Activated effector memory CD4-positive, alpha-beta T cell treated with Interleukin-2 at 50 U/mL for 16 hours (primary cell): ENCODE measurements at places on chromosomes 13 and 19.

DNA sequence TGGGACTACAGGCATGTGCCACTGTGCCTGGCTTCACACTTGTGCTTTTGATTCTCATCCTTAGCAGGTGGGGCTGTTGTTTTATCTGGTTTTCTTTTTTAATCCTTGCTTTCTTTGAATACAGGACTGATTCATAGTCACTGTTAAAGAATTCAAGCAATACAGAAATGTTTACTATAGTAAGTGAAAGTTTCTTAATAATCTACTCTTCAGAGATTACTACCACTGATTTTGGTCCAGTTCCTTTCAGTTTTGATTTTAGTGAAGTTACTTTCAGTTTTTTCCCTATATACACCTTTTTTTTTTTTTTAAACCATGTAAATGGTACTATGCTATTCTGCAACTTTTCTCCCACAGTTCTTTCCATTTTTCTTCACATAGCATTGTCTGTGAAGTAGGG lies 53.6 kb downstream of the GATAD2A start:
- DNase-seq = no peak

DNA sequence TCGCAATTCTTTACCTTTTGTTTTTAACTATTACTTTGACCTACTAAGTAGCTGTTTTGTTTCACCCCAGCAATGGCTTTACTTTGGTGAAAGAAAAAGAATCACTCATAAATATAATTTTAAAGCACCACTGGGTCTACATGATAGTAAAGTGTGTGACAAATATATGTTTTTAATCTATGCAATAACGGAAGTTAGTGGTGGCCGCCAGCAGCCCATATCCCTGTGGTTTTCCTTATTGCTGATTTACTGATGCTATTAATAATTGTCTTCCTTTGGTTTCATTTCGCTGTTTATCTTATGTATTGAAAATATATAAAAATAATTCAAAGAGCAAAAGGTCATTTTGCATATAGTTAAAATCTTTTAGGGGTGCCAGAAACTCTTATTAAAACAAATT lies 491.3 kb downstream of the DIAPH3 start:
- DNase-seq = no peak

GRCh38 chr13:102028206-102028605 lies 373.6 kb downstream of the FGF14 start:
- no peak for DNase-seq

- DNase-seq = no peak
Observed at GRCh38 chr19:29683009-29683408, 17.7 kb downstream of the PLEKHF1 start.

- no peak for DNase-seq
Observed at GRCh38 chr19:9757544-9758501, 10.7 kb downstream of the ZNF846 start.

- no peak for DNase-seq
Observed at GRCh38 chr13:21974741-21975140, 303.9 kb downstream of the FGF9 start.

- DNase-seq = no peak
Observed at GRCh38 chr19:2699413-2700140, 2.9 kb downstream of the GNG7 start.

DNA sequence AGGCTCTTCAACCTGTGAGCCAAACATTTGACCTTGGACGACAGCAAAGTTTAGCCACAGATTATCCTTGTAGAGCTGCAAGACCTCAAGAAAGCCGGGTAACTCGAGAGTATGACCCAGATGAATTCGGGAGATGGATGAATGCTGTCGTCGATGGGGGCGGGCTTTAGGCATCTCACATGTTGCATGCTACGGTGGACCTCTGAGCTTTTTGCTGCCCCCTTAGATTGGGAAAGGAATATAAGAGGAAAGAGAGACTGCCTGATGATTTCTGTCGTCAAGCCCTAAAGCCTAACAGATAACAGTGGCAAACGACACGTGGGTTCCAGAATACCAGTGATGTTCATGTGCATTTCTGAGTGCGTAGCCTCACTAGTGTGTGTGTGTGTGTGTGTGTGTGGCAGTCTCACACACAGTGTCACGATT lies 730 bp upstream of the ABCC4 start:
- DNase-seq = no peak

- DNase-seq = no peak
Observed at GRCh38 chr19:35846038-35846668, 6.2 kb downstream of the NPHS1 start.

DNA sequence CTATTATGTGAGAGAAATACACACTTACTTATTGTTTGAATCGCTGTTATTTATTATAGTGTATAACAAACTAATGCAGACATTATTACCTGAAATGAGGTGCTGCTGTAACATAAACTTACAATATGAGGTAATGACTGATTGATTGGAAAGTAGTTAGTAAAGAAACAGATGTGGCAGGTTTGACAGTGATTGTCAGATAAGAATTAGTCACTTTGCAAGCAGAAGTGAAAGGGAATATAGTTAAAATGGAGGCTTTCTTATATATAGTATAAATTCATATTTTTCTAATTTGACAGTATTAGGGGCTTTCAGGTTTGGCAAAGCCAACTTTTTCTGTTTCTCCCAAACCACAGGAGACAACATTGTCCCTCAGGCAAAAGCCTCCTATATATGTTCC lies 20.6 kb downstream of the MIR17HG start:
- no peak for DNase-seq

- no peak for DNase-seq
Observed at GRCh38 chr13:94196413-94196812, 283.1 kb downstream of the DCT start.

- DNase-seq = no peak
Observed at GRCh38 chr13:112569821-112570220, 18.1 kb downstream of the TUBGCP3 start.
